Inflammatory macrophage treated with lipopolysaccharide for 4 hours (primary cell): ENCODE measurements at places on chromosomes 13 and 19.
A peak's percentile ranks its signal among the peaks of the same experiment; 100 is the strongest.

DNA sequence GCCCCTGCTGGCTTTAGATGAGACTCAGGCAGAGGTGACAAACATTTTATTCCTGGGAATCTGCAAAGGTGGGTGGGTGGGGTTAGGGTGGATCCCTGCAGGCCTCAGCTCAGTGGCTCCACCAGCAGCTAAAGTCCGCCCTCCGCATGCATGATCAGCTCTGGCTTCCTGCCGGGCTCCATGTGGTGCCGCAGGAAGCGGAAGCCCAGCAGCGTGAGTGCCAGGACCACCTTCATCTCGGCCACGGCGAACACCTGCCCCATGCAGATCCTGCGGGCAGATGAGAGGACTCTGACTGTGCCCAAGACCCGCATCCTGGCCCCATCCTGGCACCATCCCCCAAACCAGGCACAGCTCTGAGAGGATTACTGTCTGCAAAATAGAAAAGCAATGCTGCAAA is 26.3 kb downstream of the CYP4F2 start:
- DNase-seq, result no peak

DNA sequence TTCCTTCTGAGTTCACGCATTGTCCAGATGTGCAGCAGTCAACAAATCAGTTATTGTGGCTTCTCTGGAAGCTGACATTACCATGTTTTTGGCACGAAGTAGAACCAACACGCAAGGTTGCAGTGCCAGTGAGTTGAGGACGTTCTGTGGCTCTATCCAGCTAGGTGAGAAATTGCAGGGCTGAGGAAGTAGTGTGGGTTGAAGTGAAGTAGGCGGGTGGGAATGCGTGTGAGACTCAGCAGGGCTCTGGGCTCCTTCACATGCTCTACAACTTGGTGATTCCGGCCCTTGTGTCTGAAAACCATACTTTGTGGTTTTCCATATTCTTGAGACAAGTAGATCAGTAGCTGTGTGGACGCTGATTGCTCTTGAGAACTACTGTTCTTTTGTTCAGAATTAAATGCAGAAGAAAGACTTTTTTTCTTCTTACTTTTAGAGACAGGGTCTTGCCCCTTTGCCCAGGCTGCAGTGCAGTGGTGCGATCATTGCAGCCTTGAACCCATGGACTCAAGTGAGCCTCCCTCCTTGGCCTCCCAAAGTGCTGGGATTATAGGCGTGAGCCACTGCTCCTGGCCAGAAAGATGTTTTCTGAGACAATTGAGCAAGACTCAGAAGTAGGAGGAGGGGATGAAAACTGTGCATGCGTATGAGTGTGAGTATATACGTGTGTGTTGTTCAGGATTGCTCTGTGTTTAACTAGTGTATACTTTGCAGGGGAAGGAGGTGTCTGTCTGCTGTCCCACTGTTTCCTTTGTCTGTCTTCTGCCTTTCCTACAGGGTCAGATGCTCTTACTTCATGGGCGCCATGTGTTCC is 46.2 kb downstream of the GATAD2A start:
- DNase-seq, result peak; percentile 38

GRCh38 chr19:15331419-15332310 is 674 bp downstream of the BRD4 start:
- peak; percentile 61 for DNase-seq

DNA sequence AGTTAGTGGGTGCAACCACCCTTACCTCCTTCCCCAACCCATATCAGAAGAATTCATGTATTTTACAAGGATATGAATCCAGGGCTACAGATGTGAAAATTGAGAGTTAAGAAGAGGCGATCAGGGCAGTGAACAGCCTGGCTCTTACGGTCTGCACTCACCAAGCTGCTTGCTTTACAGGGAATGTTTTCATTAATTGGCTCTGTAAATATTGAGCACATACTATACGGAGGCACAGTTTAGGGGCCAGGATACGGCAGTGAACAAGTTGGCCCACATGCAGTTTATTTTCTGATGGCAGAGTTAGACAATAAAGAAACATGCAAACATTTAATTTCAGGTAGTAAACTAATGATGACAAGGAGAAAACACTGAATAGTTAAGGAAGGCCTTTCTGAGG is 6.4 kb downstream of the POLR1D start:
- DNase-seq, result no peak

DNA sequence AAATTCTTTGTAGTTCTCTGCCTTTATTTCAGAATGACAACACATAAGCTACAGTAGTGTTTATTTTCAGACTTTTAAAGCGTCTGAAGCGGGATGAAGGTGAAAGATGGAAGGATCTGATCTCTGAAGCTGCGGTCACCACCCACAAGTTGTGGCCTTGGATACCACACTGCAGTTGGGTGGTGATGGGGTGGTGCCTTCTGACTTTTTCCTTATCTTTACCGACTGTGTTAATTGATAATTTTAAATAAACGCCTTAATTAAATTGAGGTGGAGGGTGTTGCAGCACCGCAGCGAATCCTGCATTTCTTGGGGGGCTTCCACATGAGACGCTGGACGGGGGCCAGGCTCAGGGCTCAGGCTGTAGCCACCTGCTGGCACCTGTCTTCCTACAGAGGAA is 1.3 kb downstream of the TFDP1 start:
- DNase-seq, result no peak

GRCh38 chr19:11295180-11295579 is 780 bp upstream of the TSPAN16 start:
- no peak for DNase-seq

- no peak for DNase-seq
These were observed 52.2 kb downstream of the TEX26 start for GRCh38 chr13:30984620-30985019.

GRCh38 chr13:75725736-75726135 is 89.6 kb downstream of the LMO7 start:
- DNase-seq, result no peak

DNA sequence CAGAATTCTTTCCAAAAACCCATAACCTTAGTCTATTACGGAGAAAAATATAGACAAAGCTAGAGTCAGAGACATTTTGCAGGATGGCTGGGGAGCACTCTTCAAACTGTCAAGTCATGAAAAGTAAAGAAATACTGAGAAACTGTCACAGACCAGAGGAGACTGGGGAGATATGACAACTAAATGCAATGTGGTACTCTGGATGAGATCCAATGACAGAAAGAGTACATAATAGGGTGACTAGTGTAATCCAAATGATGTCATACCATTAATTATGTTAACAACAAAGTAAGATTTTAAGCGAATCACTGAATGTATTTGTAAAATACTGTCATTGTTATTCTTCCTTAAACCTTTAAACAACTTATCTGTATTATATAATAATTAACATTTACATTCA is 393.8 kb downstream of the LIG4 start:
- no peak for DNase-seq

DNA sequence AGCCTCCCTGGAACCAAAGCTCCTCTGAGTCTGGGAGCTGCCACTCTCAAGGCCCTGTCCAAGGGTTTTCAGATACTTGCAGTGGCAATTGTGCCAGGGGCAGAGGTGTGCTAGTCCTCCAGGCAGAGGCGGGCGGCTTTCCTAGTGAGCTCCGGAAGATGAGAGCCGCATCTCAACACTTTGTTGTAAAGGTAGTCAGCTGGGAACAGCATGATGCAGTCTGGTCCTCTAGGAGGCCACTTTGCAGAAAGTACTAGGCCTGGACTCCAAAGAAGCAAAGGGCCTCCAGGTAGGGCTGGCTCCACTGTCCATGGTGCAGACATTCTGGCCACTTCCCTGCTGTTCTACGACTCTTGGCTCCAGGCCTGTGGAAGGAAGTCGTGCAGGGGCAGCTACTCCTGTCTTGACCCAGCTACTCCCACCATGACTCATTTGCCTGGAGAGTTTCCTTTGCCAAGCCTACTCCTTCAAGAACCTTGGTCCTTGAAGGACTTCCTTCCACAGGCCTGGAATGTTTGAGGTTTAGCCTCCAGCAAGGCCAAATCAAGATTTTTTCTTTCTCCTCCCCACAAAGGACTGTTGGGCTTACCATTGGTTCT is 9.9 kb upstream of the ZNF536 start:
- no peak for DNase-seq

DNA sequence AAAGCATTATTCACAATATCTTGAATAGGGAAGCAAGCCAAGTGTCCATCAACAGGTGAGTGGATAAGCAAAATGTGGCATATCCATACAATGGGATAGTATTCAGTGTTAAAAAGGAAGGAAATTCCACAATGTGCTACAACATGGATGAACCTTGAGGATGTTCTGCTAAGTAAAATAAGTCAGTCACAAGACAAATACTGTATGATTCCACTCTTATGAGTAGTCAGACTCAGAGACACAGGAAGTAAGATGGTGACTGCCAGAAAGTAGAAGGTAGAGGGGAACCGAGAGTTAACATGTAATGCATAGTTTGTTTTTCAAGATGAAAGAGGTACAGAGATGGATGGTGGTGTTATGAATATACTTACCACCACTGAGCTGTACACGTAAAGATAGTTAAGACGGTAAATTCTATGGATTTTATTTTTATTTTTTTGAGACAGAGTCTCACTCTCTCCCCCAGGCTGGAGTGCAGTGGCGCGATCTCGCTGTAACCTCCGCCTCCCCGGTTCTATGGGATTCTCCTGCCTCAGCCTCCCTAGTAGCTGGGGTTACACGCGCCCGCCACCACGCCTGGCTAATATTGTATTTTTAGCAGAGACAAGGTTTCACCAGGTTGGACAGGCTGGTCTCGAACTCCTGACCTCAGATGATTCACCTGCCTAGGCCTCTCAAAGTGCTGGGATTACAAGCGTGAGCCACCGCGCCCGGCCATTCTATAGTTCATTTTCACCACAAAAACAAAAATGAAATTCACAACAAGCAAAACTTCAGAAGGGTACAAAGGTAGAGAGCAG is 1.0 kb upstream of the CHAMP1 start:
- DNase-seq, result peak; percentile 19

DNA sequence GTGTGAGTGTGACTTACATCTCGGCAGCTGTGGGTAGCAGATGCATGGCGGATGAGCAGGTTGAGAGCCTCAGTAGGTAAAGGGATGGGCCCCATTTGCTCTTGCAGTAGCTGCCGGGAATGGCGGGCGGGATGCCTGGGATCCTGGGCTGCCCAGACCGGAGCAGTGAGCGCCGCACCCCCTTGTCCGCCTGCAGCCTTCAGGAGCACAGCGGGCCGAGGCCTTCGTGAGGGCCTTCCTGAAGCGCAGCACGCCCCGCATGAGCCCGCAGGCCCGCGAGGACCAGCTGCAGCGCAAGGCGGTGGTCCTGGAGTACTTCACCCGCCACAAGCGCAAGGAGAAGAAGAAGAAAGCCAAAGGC is 4.1 kb downstream of the POP4 start:
- no peak for DNase-seq

DNA sequence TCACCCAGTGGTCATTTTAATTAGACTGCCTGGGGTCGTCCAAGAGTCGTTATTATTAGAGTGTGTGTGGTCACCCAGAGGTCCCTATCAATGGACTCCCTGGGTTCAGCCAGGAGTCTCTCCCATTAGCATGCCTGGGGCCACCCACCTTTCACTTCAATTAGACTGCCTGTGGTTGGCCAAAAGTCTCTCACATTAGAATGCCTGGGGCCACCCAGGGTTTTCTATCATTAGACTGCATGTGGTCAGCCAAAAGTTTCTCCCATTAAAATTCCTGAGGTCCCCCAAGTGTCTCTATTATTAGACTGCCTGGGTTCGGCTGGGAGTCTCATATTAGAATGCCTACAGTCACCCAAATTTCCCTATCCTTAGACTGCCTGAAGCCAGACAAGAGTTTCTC is 1472.6 kb downstream of the UQCRFS1 start:
- DNase-seq, result no peak

DNA sequence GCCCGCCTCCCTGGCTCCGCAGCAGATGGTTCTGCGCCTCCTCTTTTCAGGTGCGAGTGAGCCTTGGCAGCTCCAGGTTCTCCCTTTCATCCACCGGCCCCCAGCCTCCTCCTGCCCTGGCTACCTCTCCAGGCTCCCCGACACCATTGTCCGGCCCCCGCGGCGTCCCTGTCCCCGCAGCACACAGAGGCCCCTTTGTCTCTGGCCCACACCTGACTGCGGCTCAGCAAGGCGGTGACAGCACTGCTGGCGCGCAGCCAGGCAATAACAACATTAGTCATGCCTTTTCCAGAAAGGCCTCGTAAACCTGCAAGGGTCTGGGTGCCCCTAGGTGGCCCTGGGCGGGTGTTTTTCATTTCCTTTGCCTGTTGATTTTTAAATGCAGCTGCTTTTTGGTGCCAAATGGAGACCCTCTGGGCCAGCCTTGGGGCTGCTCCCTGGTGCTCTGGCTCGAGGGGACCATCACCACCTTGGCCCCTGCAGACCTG is 73.2 kb upstream of the MEDAG start:
- DNase-seq, result no peak

- no peak for DNase-seq
These were observed at the start of gene KLC3 for GRCh38 chr19:45340232-45340898. Gene KLC3, plus strand, starts transcription at chr19:45340750. Its CDS starts 4,792 bp downstream, at chr19:45345542.

DNA sequence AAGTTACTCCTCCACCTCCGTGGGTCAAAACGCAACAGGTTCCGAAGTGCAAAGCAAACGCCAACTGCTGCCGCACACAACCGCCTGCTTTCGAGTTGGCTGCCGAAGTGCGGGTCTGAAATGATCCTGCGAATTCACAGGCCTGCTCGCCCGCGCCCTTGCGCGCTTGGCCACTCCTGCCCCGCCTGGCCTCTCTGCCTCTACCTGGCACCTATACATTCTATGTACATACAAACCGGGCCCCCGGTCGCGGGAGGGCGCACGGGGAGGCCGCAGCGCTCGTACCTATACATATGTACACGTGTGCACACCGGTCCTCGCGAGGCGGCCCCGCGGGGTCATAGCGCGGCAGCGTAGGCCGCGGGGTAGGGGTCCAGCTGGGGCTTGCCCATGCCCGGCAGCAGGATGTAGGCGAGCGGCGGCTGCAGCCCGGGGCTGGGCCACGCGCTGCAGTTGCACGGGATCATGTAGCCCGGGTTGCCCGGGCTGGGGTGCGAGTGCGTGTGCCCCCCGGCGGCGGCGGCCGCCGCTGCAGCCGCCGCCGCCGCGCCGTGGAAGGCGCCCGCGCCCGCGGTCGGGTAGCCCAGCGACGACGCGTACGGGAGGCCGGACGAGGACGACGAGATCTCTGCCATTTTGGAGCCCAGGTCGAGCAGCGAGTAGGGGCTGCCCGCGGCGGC is 1.3 kb downstream of the SOX21 start:
- DNase-seq, result peak; percentile 3

DNA sequence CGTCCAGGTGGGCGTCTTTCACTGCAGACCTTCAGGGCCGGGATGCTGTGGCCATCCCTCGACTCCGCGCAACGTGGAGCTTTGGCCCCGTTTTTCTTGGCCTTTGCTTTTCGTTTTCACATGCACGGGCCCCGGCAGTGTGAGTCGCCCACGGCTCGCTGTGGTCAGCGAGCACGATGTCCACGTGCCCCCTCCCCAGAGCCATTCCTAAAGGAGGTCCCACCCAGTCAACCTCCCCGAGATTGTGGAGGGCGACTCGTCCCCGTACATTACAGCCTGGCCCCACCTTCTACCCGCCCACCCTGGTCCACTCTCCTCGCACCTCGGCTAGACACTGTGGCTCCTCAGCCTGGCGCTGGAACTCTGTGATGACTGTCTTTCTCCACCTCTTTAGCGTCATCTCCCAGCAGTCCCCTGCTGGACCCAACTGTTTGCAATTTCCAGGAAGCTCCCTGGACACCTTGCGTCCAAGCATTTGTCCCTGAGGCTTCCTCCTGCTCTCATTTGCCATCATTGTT is 405 bp downstream of the ZNF446 start:
- no peak for DNase-seq
